ENCODE measurements at places on chromosomes 2 and 18.

- no peak for DNase-seq
Measured at GRCh38 chr2:9006368-9006767, 2.9 kb upstream of the MBOAT2 start.

- no peak for DNase-seq
Measured at GRCh38 chr2:46831051-46831868, 84.3 kb downstream of the MCFD2 start.

- no peak for DNase-seq
Measured at GRCh38 chr2:225510796-225511195, 111.3 kb downstream of the NYAP2 start.

DNA sequence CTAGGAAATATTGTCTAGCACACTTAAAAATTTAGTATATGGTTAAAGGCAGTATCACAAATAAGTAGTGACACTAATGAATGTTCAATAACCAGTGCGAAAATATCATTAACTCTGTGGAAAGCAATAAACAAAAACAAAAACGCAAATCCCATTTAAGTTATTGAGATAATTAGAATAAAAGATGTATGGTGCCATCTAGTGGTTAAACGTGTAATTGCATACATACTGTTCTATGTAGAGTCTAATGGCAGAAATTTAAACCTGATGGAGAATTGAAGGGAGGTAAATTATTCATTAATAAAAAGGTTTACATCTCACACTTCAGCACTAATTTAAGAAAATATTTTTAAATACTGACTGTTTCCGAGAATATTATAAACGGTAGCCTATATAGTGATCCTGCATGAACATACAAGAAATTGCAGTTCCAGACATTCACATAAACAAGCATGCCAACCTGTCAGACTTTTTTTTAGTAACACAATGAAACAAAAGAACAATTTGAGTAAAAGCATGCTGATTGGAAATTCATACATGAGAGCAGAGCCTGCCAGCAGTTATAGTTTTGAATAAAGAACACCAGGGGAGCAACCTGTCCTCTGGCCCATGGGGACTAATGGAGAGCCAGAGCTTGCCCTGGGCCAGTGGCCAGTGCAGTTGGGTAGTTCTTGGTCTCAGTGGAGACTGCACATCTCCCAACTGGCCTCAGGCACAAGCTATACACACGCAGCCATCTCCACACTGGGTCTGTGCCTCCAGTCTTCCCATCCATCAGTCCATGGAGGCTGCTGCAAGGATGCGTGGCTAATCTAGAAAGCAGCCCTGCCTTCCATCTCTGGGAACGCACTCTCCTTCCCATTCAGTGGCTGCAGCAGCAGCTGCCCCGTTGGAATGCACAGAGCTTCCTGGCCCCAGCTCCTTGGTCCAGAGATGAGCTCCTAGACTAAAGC lies 28.0 kb downstream of the GCG start:
- peak; percentile 69 for DNase-seq

GRCh38 chr2:154710685-154711084 lies 12.2 kb downstream of the KCNJ3 start:
- no peak for DNase-seq

DNA sequence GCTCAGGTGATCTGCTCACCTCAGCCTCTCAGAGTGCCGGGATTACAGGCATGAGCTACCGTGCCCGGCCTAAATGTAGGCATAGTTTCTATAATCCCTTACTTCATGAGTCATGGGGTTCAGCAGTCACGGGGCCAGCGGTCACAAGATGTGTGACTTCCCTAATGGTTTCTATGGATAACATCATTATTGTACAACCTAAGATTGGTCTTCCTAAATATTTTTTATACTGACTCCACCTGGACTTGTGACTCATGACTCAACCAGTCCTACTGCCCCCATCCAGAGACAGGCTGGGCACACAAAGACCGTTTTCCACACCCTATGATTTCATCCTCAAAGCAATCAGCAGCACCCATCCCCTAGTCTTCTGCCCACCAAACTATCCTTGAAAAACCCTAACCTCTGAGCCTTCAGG lies 15.9 kb downstream of the FAM210A start:
- DNase-seq, result no peak

All from naive thymus-derived CD8-positive, alpha-beta T cell (primary cell).